WTC11 (cell line): ENCODE measurements at places on chromosomes 16 and 17. TPM values are rescaled to one million over a fixed set of nuclear protein-coding genes. Genes with fewer than 3 reads are reported as not detected.

GRCh38 chr17:79952901-79953300 is 82.8 kb downstream of the TBC1D16 start:
- no peaks in the 10 kb centered on the region for H3K27me3 ChIP-seq
- H3K4me3 ChIP-seq: no peak overlapping the region
- peaks cover 91% of the 10 kb centered on the region for H3K4me1 ChIP-seq
- H3K27ac ChIP-seq: peak overlapping the region; percentile 72

Gene ABCA10
- 0.14 TPM in 1 of 3 replicates, not detected in the others for total RNA-seq

Gene CRAMP1
- 24.0 to 27.4 TPM (median 25.9 TPM) in 3 replicates for total RNA-seq

GRCh38 chr17:81460856-81461460 is 51.6 kb downstream of the ACTG1 start:
- no peaks in the 10 kb centered on the region for H3K36me3 ChIP-seq
- H3K27ac ChIP-seq: no peak overlapping the region
- H3K4me3 ChIP-seq: no peak overlapping the region
- H3K4me1 ChIP-seq: 0 out of 2 replicates have a peak, but pooled peaks cover 3% of the 10 kb centered on the region

GRCh38 chr17:69961501-69962145 is 113.4 kb upstream of the KCNJ16 start:
- DNase-seq: peak; percentile 16
- peak overlapping the region; percentile 21; the same call in 1 of the 2 replicates for H3K4me3 ChIP-seq
- H3K4me1 ChIP-seq: peaks cover 22% of the 10 kb centered on the region

DNA sequence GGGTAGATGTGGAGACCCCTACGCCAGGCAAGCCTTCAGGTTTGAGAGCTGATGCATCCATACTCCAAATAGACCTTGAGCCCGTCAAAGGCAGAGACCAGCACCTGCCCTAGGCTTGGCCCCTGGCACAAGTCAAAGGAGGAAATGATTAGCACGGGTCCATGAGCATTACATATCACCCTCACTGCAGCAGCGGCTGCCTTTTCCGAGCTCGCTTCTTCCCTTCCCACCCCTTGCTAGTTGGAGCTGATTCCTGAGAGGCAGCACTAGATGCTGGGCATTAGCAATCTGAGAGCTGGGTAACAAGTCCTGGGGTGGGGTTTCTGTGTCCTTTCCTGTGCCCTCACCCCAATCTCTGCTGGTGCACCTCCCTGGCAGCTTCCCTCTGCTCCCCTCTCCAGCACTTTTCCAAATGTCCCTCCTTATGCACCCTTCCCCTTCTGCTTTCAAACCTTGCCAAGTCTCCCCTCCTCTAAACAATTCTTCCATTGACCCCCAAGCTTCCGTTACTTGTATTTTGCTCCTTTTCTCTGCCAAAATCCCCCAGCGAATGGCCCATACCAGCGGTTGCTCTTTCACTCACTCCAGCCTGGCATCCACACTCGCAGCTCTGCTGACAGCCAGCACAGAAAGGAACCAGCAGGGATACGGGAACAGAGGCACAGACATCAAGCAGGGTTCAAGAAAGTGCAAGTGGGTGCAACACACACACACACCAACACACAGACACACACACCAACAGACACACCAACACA is 3.0 kb downstream of the CDRT4 start:
- H3K36me3 ChIP-seq: peaks cover 12% of the 10 kb centered on the region
- peaks cover 4% of the 10 kb centered on the region for H3K4me1 ChIP-seq
- no peak overlapping the region for H3K27ac ChIP-seq
- H3K27me3 ChIP-seq: no peaks in the 10 kb centered on the region
- no peak overlapping the region for H3K4me3 ChIP-seq
- DNase-seq: no peak

DNA sequence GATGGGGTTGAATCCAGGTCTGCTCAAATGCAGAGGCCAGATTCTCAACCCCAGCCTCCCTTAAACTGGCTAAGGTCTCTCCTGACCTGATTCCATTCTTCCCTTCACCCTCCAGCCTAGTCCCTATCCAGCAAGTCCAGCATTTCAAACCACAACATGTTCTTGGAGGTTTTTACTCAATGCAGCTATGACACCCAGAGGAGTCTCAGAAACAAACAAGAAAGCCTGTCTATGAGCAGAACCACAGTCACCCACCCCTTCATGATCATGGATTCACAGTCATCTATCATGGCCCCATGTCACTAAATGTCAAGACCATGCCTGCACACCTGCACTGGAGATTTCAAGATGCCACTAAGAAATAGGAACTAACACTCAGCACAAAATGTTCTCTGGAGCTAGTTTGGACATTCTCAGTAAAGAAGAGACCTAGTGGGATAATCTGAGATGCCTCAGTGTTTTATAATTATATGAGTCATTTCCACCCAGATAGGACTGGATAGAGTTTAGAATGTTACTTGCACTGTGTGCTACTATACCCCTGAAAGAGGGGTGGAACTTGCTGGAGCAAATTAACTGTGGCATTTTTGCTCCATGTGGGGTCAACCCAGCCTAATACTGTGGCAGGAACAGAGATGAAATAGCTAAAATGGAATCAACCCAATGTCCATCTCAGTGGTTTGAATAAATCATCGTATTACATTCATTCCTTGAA is 9.5 kb upstream of the METTL22 start:
- no peak for DNase-seq
- H3K27me3 ChIP-seq: peaks cover 11% of the 10 kb centered on the region
- H3K36me3 ChIP-seq: no peaks in the 10 kb centered on the region
- no peak overlapping the region for H3K27ac ChIP-seq
- peaks cover 3% of the 10 kb centered on the region for H3K4me1 ChIP-seq

GRCh38 chr16:13083681-13084080 is 182.3 kb downstream of the SHISA9 start:
- peaks cover 9% of the 10 kb centered on the region for H3K36me3 ChIP-seq
- no peak overlapping the region for H3K27ac ChIP-seq
- DNase-seq: no peak
- no peak overlapping the region for H3K4me3 ChIP-seq
- H3K27me3 ChIP-seq: no peaks in the 10 kb centered on the region

GRCh38 chr16:67216612-67217490 is 10.1 kb upstream of the TMEM208 start:
- H3K36me3 ChIP-seq: no peaks in the 10 kb centered on the region
- H3K27me3 ChIP-seq: peaks cover 55% of the 10 kb centered on the region
- no peak for DNase-seq
- no peak overlapping the region for H3K4me3 ChIP-seq
- no peaks in the 10 kb centered on the region for H3K4me1 ChIP-seq

DNA sequence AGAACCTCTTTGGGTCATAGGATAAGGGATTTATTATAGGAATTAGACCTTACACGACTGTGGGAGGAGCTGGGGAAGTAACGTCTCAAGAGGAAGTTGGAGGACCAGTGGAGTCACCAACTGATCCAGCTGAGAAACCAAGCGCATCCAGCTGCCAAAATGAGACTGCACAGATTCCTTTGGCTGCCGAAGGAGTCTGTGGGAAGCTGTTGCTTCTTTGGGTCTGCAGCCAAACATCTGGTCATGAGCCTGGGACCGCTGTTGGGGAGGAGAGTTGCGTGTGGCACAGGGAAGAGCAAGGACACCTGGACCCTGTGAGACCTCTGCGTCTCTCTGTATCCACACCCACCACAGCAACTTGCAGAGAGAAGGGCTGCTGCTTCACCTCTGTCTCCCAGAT is 2.4 kb upstream of the NACA2 start:
- H3K27ac ChIP-seq: no peak overlapping the region
- no peaks in the 10 kb centered on the region for H3K27me3 ChIP-seq
- no peak for DNase-seq
- no peaks in the 10 kb centered on the region for H3K36me3 ChIP-seq

Gene RGS11
- total RNA-seq: 1.8 to 2.7 TPM (median 2.3 TPM) in 3 replicates
